Pancreas (tissue), 10 donors: ENCODE measurements at places on chromosomes 6 and 20. TPM values are rescaled to one million over a fixed set of nuclear protein-coding genes. Genes with fewer than 3 reads are reported as not detected.

Gene DYNLT2
- polyA plus RNA-seq, result 2.9 TPM

Gene LGSN
- polyA plus RNA-seq, result 0.12 TPM

Gene ZNF311
- 0.92 TPM for polyA plus RNA-seq

Gene CTNNBL1
- 34.9 TPM for polyA plus RNA-seq

Gene C6orf58
- 0.45 TPM for polyA plus RNA-seq

Gene TNFRSF6B
- polyA plus RNA-seq, result 31.0 TPM

Gene SLC17A3
- polyA plus RNA-seq, result 0.02 TPM

Gene TNNC2
- polyA plus RNA-seq, result 4.0 TPM

Gene HSPA12B
- 6.0 TPM for polyA plus RNA-seq

Gene PPP1R3G
- 0.09 TPM for polyA plus RNA-seq

Gene LST1
- 6.0 TPM for polyA plus RNA-seq

DNA sequence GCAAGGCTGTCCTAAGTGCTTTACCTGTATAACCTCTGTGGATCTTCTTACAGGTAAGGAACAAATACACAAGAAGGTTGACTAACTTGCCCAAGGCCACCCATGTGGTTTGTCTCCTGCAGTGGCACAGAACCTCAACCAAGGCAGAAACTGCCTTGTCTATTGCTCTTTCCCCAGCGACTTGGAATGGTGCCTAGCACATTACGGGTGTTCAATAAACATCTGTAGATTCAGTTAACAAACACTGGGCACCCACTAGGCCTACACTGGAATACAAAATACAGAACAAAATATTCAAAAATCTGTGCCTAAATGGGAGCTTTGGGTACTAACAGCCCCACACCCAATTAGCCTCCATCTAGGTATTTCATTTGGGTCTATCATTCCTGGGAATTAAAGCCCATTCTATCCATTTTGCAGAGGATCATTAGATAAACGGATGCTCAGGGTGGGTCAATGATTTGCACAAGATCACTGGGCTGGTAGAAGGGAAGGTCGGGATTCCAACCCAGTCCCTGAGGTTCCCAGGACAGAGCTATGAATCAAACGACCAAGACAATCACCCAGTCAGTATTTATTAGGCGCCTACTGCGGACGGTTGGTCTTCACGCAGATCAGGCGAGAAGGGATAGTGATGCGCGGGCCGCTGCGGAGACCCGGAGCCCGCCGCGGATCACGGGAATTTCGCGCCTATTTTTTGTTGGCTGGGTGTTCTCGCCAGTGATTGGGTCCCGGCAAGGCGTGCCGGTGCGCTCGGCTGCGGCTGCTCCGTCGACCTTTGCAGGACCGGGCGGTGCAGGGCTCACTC lies at the start of gene STK35:
Gene STK35, plus strand, starts transcription at position 771 of the 808 bp plus-strand sequence. CDS start 55 bp downstream, outside the sequence.
- peaks cover 20% of the 10 kb centered on the region for H3K4me1 ChIP-seq
- peak within 1 kb of the TSS; percentile 95 for H3K4me3 ChIP-seq
- DNase-seq, result no peak
- no peaks in the 10 kb centered on the region for H3K36me3 ChIP-seq
- peak within 1 kb of the TSS; percentile 100 for H3K27ac ChIP-seq
- no peaks in the 10 kb centered on the region for H3K27me3 ChIP-seq

DNA sequence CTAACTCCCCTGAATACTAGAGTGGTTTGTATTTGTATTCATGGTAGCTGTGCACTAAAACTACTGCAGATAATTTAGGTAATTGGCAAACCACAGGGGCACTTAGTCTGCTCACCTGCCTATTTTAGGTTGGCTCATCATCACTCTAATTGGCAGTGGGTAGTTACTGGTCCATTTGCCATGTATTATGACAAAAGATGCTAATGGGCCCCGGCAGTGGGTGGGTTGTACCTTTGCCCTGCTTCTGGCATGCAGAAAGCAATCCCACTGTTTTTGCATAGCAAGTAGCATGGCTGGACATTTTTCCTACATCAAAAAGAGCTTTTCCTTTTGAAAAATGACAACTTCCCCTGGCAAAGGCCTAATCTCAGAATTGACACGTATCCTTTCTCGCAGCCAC lies 741.4 kb upstream of the MAP3K7 start:
- H3K36me3 ChIP-seq, result no peaks in the 10 kb centered on the region
- no peaks in the 10 kb centered on the region for H3K4me1 ChIP-seq
- no peak for DNase-seq
- no peak overlapping the region for H3K4me3 ChIP-seq
- no peak overlapping the region for H3K27ac ChIP-seq
- no peaks in the 10 kb centered on the region for H3K27me3 ChIP-seq

DNA sequence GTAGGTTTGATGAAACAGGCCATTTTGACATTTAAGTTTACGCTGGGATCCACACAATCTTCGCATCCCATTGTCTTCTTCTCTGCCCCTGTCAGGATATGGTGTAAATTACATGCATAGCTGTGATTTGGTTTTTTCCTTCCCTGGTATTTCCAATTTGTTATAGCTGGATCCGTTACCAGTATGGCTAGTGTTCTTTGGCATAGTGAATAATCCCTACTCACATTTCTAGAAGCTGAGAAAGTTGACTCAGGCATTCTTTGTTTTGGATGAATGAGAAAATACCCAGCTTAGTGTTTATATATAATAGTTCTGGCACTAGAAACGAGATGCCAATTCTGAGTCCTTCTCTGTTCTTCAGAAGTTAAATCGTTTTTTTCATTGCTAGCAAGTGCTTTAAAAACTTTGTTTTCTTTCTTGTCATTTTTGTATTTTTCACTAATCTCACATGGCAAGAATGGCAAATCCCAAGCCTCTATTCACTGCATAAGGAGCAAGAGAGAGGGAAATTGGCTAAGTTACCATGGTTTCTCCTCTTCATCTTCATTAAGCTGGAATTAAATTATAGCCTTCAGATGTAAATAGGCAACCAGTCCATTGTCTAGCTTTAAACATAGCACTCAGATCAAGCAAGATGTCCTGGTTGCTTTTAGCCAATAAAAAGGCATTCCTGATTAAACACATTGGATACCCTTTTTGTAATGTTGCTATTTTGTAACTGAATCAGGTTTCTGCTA lies 91.9 kb upstream of the LAMP5 start:
- H3K4me1 ChIP-seq, result no peaks in the 10 kb centered on the region
- H3K27ac ChIP-seq, result no peak overlapping the region
- H3K4me3 ChIP-seq, result no peak overlapping the region
- H3K27me3 ChIP-seq, result no peaks in the 10 kb centered on the region
- DNase-seq, result no peak
- no peaks in the 10 kb centered on the region for H3K36me3 ChIP-seq

- peaks cover 3% of the 10 kb centered on the region for H3K4me1 ChIP-seq
- H3K27ac ChIP-seq, result no peak overlapping the region
- no peak for DNase-seq
- H3K27me3 ChIP-seq, result no peaks in the 10 kb centered on the region
Measured at GRCh38 chr6:12482386-12483375, 192.5 kb downstream of the EDN1 start.

GRCh38 chr6:30136570-30137286 lies 788 bp downstream of the TRIM40 start:
- DNase-seq, result no peak
- H3K27ac ChIP-seq, result no peak overlapping the region
- H3K36me3 ChIP-seq, result no peaks in the 10 kb centered on the region
- no peaks in the 10 kb centered on the region for H3K4me1 ChIP-seq
- H3K27me3 ChIP-seq, result peaks cover 3% of the 10 kb centered on the region
- H3K4me3 ChIP-seq, result no peak overlapping the region

DNA sequence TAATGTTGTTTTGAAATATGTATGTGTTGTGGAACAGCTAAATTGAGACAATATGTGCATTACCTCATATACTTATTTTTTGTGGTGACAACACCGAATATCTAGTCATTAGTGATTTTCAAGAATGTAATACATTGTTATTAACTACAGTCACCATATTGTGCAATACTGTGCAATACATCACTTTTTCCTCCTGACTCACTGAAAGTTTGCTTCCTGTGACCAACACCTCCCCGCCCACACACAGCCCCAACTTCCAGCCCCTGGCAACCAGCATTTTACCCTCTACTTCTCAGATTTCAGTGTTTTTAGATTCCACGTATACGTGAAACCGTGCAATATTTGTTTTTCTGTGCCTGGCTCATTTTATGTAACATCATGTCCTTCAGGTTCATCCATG lies 627.9 kb downstream of the PRKN start:
- no peaks in the 10 kb centered on the region for H3K4me1 ChIP-seq
- H3K4me3 ChIP-seq, result no peak overlapping the region
- no peaks in the 10 kb centered on the region for H3K27me3 ChIP-seq
- H3K36me3 ChIP-seq, result no peaks in the 10 kb centered on the region
- DNase-seq, result peak; percentile 24

DNA sequence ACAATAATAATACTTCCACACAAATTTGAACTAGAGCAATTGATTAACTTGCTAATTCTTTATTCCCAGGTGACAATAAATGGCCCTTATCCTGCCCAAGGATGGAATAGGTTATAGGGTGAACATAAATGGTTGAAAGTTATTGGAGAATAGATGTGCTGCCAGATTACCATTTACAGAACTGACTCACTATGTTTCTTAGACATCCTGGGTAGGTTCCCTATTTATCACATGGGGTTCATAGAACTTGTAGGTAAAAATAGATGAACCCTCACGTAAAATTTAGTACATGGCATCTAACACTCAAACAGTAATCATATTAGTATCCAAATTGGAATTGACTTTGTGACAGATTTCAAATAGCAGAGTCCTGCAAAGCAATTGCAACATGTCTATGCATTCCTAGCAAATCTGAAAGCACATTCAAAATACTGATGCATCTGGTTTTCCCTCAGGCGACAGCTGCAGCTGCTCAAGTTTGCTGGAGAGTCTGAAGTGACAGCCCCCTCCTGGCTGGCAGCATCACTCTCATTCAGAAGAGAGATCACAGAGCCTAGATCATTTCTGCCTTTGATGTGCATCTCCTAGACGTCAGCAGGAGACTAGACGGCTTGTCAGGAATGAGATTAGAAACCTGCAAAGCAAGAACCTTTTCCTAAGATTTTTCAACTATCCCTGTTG lies 80.2 kb upstream of the RNF217 start:
- no peaks in the 10 kb centered on the region for H3K4me1 ChIP-seq
- DNase-seq, result no peak
- H3K4me3 ChIP-seq, result no peak overlapping the region
- H3K36me3 ChIP-seq, result no peaks in the 10 kb centered on the region
- H3K27ac ChIP-seq, result no peak overlapping the region

- no peak overlapping the region for H3K4me3 ChIP-seq
- no peaks in the 10 kb centered on the region for H3K27me3 ChIP-seq
- H3K4me1 ChIP-seq, result peaks cover 17% of the 10 kb centered on the region
- no peaks in the 10 kb centered on the region for H3K36me3 ChIP-seq
- no peak for DNase-seq
Measured at GRCh38 chr6:36676141-36677058, 2.1 kb upstream of the CDKN1A start.

- H3K36me3 ChIP-seq, result no peaks in the 10 kb centered on the region
- H3K27ac ChIP-seq, result no peak overlapping the region
- H3K4me1 ChIP-seq, result no peaks in the 10 kb centered on the region
- no peak for DNase-seq
Measured at GRCh38 chr6:127933852-127934840, 33.3 kb upstream of the THEMIS start.

- DNase-seq, result no peak
- no peak overlapping the region for H3K4me3 ChIP-seq
- H3K27ac ChIP-seq, result no peak overlapping the region
- H3K4me1 ChIP-seq, result no peaks in the 10 kb centered on the region
- no peaks in the 10 kb centered on the region for H3K36me3 ChIP-seq
Measured at GRCh38 chr6:14354919-14355572, 237.5 kb downstream of the CD83 start.

DNA sequence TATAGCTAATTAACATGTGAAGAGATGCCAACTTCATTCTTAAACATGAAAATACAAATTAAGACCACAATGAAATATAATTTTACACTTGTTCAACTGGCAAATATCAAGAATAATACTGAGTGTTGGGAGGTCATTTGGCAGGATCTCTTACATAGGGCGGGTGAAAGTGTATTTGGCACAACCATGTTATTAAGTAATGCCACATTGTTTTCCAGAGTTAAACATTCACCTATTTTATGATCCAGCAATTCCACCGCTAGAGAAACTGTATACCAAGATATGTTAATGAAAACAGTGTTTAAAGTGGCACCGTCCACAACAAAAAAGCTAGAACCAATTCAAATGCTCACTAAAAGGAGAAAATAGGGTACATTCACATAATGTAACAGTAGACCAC lies 14.1 kb downstream of the MOCS1 start:
- no peak for DNase-seq
- peaks cover 39% of the 10 kb centered on the region for H3K4me1 ChIP-seq
- peaks cover 4% of the 10 kb centered on the region for H3K36me3 ChIP-seq
- no peaks in the 10 kb centered on the region for H3K27me3 ChIP-seq
- H3K27ac ChIP-seq, result peak overlapping the region; percentile 33

GRCh38 chr6:134414793-134415192 lies 96.9 kb upstream of the SGK1 start:
- no peak overlapping the region for H3K4me3 ChIP-seq
- no peak overlapping the region for H3K27ac ChIP-seq
- no peaks in the 10 kb centered on the region for H3K27me3 ChIP-seq
- H3K4me1 ChIP-seq, result no peaks in the 10 kb centered on the region
- DNase-seq, result no peak

- no peaks in the 10 kb centered on the region for H3K27me3 ChIP-seq
- no peaks in the 10 kb centered on the region for H3K4me1 ChIP-seq
- no peaks in the 10 kb centered on the region for H3K36me3 ChIP-seq
- no peak overlapping the region for H3K27ac ChIP-seq
- H3K4me3 ChIP-seq, result no peak overlapping the region
Measured at GRCh38 chr6:112539355-112539754, 192.2 kb downstream of the RFPL4B start.

DNA sequence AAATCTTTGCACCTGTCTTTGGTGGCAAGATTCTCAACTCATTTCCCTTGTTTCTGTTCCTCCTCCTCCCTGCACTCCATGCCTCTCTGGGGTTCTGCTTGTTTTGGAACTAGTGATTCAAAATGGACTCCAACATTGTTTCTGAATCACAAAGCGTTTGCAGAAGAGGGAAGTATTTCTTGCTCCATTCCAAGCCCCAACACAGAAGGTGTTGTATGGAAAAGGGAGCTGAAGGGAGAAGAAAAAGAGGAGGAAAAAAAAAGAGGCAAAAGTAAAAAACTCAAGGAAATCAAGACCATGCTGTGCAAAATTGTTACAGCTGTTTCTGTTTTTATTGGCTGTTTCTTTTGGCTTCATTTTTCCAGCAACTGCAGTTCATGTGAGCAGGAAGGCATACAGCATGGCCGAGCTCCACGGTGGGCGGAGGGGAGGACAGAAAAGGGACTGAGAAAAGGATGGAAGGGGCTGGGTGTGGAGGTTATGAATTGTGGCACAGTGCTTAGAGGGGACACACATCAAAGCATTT lies 66.9 kb upstream of the PRL start:
- DNase-seq, result no peak
- H3K4me1 ChIP-seq, result no peaks in the 10 kb centered on the region
- H3K27me3 ChIP-seq, result no peaks in the 10 kb centered on the region

GRCh38 chr20:48217190-48217589 lies 431.9 kb upstream of the SULF2 start:
- H3K4me1 ChIP-seq, result no peaks in the 10 kb centered on the region
- no peak for DNase-seq
- H3K36me3 ChIP-seq, result no peaks in the 10 kb centered on the region

GRCh38 chr6:109484122-109484521 lies 1.1 kb upstream of the ZBTB24 start:
- peaks cover 5% of the 10 kb centered on the region for H3K4me1 ChIP-seq
- H3K4me3 ChIP-seq, result peak overlapping the region; percentile 29
- H3K27me3 ChIP-seq, result no peaks in the 10 kb centered on the region
- no peak overlapping the region for H3K27ac ChIP-seq

- H3K4me1 ChIP-seq, result no peaks in the 10 kb centered on the region
- H3K4me3 ChIP-seq, result no peak overlapping the region
- DNase-seq, result no peak
- H3K36me3 ChIP-seq, result no peaks in the 10 kb centered on the region
Measured at GRCh38 chr6:90490030-90490716, 96.7 kb downstream of the MAP3K7 start.

- H3K27me3 ChIP-seq, result no peaks in the 10 kb centered on the region
- H3K4me1 ChIP-seq, result peaks cover 9% of the 10 kb centered on the region
Measured at GRCh38 chr20:25237610-25238318, 10.1 kb upstream of the PYGB start.
